ENCODE measurements at places on chromosomes 3 and 15. TPM values are rescaled to one million over a fixed set of nuclear protein-coding genes. Genes with fewer than 3 reads are reported as not detected.

The PLA2G4D gene
- 0.07 TPM for total RNA-seq

The LTF gene
- 3.5 TPM for total RNA-seq

The CLEC3B gene
- total RNA-seq: 61.8 TPM

The CLDN16 gene
- total RNA-seq: not detected

The ABHD17C gene
- 0.29 TPM for total RNA-seq

The ADAMTS7 gene
- 0.29 TPM for total RNA-seq

The TIMP4 gene
- 2.4 TPM for total RNA-seq

The GHSR gene
- not detected for total RNA-seq

The JAGN1 gene
- 22.0 TPM for total RNA-seq

The ALS2CL gene
- 21.9 TPM for total RNA-seq

The CTXN2 gene
- not detected for total RNA-seq

The CASR gene
- total RNA-seq: not detected

The KCNMB2 gene
- 0.51 TPM for total RNA-seq

The FBXW12 gene
- not detected for total RNA-seq

The MKRN3 gene
- 0.29 TPM for total RNA-seq

The CCDC14 gene
- total RNA-seq: 53.3 TPM

The SPATA12 gene
- 0.21 TPM for total RNA-seq

The IL5RA gene
- total RNA-seq: under 0.01 TPM

The ATXN7 gene
- 10.0 TPM for total RNA-seq

The ITIH4 gene
- total RNA-seq: 5.3 TPM

The LMAN1L gene
- total RNA-seq: 1.5 TPM

The CADM2 gene
- 0.85 TPM for total RNA-seq

The LRRC31 gene
- not detected for total RNA-seq

The EEFSEC gene
- total RNA-seq: 15.8 TPM

The CYP8B1 gene
- not detected for total RNA-seq

The RAD51 gene
- not detected for total RNA-seq

The IMPG2 gene
- total RNA-seq: not detected

The ZNF774 gene
- total RNA-seq: 2.6 TPM

The UACA gene
- total RNA-seq: 147 TPM
